ENCODE measurements at places on chromosomes 4 and X. TPM values are rescaled to one million over a fixed set of nuclear protein-coding genes. Genes with fewer than 3 reads are reported as not detected.

The MMRN1 gene
- total RNA-seq = 3,210 TPM

The GPRASP1 gene
- 1.8 TPM for total RNA-seq

The GPRIN3 gene
- total RNA-seq = 0.69 TPM

The C4orf36 gene
- total RNA-seq = 0.52 TPM

The BTC gene
- not detected for total RNA-seq
